Foreskin keratinocyte (primary cell): ENCODE measurements at places on chromosomes 1 and 21. TPM values are rescaled to one million over a fixed set of nuclear protein-coding genes. Genes with fewer than 3 reads are reported as not detected.

Gene ANGPTL3
- not detected in 2 replicates for polyA plus RNA-seq

Gene PRKCZ
- 23.7 and 27.3 TPM in 2 replicates for polyA plus RNA-seq

Gene CHAF1B
- polyA plus RNA-seq = 9.4 and 10.5 TPM in 2 replicates

Gene SPOCD1
- polyA plus RNA-seq = 2.8 and 4.0 TPM in 2 replicates

Gene SFN
- polyA plus RNA-seq = 4,130 and 4,582 TPM in 2 replicates

Gene TMPRSS15
- polyA plus RNA-seq = not detected in 2 replicates

Gene GART
- polyA plus RNA-seq = 45.3 and 55.6 TPM in 2 replicates

Gene SH2D5
- polyA plus RNA-seq = 85.3 and 105 TPM in 2 replicates

Gene KCNJ15
- polyA plus RNA-seq = 16.0 and 24.5 TPM in 2 replicates

Gene PGBD5
- polyA plus RNA-seq = 0.01 and 0.09 TPM in 2 replicates

Gene CFHR1
- not detected in 2 replicates for polyA plus RNA-seq

Gene PLD5
- 4.2 and 5.0 TPM in 2 replicates for polyA plus RNA-seq

Gene GJA8
- polyA plus RNA-seq = not detected in 2 replicates

Gene ITLN2
- polyA plus RNA-seq = not detected in 2 replicates

Gene KCNH1
- polyA plus RNA-seq = not detected in 2 replicates

Gene CD5L
- not detected in 2 replicates for polyA plus RNA-seq

Gene LDLRAD1
- not detected in 2 replicates for polyA plus RNA-seq

Gene PBXIP1
- polyA plus RNA-seq = 8.6 and 15.4 TPM in 2 replicates

Gene KCNE1
- 0.02 and 0.08 TPM in 2 replicates for polyA plus RNA-seq

Gene NES
- 0.06 TPM in 2 replicates for polyA plus RNA-seq
